EH (cell line): ENCODE measurements at places on chromosomes 7 and 10.

GRCh38 chr7:18495412-18496340 is at the start of gene HDAC9:
TSS of gene HDAC9 (plus strand) at chr7:18495749. CDS start at chr7:18496303, 554 bp downstream.
- peak; percentile 70 for DNase-seq

DNA sequence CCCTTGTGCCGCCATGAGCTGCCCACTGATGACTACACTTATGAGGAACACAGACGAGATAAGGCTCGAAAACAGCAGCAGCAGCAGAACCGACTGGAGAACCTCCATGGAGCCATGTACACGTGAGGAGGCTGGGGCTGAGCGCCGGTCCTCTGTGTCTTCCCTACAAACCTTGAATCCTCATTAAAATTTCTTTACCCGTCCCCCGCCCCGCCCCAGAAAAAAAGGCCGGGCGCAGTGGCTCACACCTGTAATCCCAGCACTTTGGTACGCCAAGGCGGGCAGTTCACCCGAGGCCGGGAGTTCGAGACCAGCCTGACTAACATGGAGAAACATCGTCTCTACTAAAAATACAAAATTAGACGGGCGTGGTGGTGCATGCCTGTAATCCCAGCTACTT is 1.5 kb upstream of the RINT1 start:
- no peak for DNase-seq

DNA sequence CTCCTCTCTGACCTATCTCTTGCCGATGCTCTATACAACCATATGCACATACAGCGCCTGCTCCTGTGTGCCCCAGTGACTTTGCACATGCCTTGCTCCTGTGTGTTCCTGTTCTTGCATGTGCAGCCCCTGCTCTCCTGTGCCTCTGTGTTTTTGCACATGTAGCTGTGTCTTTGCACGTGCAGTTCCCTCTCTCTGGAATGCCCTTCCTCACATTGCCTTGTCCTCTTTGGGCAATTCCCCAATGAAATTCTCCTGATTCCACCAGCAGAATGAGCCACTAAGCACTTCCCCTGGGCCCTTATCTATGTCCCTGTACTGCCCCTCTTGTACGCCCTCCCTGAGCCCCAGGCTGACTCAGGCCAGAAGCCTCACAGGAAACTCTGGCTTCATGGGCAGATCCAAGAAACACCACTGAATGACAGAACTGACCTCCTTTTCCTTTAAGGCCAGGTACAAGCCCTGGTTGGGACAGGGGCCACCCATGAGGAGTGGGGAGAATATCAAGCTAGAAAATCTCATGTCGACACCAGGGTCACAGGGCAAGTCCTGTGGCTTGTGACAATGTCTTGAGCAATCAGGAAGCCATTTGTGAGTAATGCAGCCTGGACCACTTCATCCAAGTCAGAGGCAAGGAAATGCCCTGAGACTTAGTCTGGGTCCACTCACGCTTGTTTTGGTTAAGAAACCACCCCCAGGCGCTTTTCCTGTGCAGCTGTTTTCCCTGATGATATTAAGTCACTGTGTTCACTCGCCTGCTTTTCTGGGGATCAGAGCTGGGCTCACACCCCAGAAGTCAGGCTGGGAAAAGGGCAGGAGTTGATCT is 1.9 kb upstream of the ARHGAP22 start:
- DNase-seq: peak; percentile 99

DNA sequence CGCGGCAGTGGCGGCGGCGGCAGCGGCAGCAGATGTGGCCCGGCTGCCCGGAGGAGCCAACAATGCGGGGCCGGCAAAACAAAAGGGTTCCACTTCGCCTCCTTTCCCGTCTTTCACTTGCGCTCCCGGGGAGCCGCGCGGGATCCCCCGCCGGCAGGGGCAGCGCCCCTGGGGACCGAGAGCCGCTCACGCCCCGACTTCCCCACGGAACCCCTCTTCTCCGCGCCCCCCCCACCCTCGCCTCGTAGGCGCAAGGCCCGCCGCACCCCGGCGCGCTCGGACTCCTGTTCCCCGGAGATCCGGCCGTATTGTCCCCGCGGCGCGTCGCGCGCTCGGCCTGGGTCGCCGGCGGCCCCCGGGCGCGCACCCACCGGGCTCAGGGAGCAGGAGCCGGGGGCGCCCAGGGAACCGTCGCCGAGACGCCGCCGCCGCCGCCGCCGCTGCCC is 854 bp downstream of the CTBP2 start:
- no peak for DNase-seq

DNA sequence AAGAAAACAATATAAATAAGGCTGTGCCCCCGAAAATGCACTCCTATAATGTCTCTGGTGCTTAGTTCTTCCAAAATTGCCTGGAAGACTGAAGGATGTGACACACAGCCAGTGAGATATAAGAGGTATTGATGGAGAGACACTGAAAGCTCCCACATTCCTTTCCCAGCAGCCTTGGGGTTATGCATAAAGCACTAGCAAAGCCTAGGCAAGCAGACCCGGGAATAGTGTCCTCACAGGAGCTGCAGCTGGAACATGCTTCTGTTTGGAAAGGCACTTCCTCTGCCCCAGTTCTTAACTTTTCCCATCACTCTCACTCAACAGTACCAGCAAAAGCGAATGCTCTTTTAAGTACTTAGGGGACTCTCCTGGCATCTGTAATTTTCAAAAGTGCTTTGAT is 178.0 kb downstream of the AMPH start:
- DNase-seq: peak; percentile 26

- DNase-seq: no peak
These were observed 21.4 kb downstream of the CCAR1 start for GRCh38 chr10:68742397-68742796.

GRCh38 chr7:139629392-139630082 is 106.1 kb downstream of the CLEC2L start:
- DNase-seq: peak; percentile 17

GRCh38 chr10:122655524-122656307 is 43.9 kb downstream of the C10orf120 start:
- no peak for DNase-seq

- DNase-seq: peak; percentile 47
These were observed 174.7 kb upstream of the TCF7L2 start for GRCh38 chr10:112775381-112775780.

- no peak for DNase-seq
These were observed 118.8 kb downstream of the RELN start for GRCh38 chr7:103870664-103871063.

DNA sequence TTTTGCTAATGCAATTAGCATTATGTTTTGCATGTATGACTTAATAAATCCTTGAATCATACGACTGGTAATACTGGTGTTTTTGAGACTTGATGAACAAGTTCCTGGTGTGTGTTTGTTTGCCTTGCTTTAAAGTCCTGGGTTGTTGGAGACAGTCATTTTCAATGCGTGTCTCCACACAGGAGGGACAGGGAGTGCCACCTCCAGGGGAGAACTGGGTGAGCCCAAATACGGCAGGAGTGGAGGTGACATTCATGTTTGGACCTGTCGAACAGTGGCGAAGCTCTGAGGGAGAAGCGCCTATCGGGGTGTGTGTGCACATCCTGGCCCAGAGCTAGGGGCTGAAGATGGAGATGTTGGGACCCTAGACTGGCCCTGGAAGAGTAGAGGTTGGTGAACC is 43.8 kb downstream of the DAGLB start:
- DNase-seq: no peak

GRCh38 chr7:122972056-122972455 is 23.4 kb downstream of the TAS2R16 start:
- DNase-seq: no peak

GRCh38 chr7:106290319-106290718 is 5.5 kb upstream of the NAMPT start:
- DNase-seq: no peak

- DNase-seq: no peak
These were observed 11.5 kb upstream of the FGFR2 start for GRCh38 chr10:121609426-121610380.
